ENCODE measurements at places on chromosomes 11 and 22.

- no peak for DNase-seq
Observed at GRCh38 chr11:26150031-26150430, 181.9 kb upstream of the ANO3 start.

- no peak for DNase-seq
Observed at GRCh38 chr11:118619444-118620197, 12.2 kb downstream of the PHLDB1 start.

- peak; percentile 81 for DNase-seq
Observed at GRCh38 chr11:61690706-61691379, 10.7 kb downstream of the DAGLA start.

GRCh38 chr22:42294034-42294985, 23.9 kb upstream of the TCF20 start:
- DNase-seq: peak; percentile 49

DNA sequence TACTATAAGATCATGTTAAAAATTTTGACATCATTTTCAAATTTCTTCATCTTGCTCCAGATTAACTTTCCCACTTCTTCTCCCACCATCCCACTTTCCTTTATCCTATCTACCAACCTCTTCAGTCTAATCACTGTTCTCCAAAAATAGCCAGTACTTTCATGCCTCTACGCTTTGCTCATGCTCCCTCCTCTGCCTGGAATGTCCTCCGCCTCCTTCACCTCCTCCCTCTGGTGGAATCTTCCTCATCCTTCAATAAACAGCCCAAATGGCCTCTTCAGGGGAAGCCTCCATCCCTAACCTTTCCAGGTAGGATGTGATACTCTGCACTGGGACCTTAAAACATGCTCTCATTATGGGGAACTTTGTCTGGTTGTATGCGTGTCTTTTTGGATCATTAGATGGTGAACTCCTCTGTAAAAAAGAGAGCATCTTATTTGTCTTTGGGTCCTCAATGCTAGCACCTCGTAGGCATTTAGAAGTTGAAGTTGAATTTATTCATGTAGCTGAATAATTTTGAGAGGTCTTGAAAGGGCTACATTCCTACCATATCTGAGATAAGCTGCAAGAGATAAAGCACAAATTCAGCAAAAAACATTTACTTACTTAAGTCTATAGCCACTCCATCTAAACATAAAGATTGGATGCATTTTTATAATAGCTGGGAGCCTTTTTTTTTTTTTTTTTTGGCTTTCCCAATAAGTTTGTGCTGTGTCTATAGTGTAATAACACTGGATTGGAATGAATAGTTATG, 8.0 kb upstream of the CSRP3 start:
- no peak for DNase-seq

DNA sequence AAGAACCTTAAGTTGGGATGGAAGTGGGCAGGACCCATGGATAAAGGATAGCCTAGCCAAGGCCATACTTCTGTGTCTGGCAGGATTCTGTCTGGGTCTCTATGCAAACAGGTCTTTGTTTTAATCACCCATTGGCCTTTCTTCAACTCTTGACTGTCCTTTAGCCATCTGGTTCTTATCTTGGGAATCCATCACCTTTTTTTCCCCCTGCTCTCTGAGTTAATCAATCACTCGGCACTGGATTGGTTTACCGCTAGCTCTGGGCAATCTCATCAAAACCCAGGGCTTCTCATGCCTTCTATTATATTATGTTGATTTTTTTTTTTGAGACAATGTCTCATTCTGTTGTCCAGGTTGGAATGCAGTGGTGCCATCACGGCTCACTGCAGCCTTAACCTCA, 1.8 kb upstream of the RNF169 start:
- no peak for DNase-seq

DNA sequence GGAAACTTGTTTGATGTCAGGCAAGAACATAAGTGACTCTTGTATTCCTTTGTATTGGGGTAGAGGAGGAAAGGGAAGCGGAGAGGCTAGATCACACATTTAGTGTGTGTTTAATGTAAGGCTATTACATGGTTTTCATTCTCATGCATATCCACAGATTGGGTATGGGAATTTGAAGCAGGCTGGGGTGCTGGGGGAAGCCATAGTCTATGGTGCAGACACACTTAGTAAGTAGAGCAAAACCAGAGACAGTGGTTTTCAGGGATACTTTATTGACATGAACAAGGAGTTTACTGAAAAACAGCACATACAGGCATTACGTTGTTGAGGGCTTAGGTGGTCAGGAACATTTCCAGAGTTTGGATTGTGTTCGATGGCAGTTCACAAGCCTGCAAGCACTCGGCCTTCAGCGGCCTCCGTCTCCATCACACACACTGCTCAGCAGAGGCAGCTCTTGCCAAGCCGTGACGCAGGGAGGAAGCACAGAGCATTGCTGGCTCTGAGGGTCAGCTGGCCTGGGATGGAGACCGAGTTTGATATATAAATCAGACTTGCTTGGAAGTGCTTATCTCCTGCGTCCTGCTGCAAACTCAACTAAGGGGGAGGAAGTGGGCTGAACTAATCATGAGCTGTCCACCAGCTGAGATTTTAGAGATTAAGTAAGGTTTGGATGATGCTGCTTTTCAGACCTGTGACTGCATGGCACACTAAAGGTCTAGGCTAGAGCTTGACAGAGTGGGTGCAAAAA, 25.3 kb downstream of the SCN3B start:
- DNase-seq: no peak

All from NCI-H1436 (cell line).